ENCODE measurements at places on chromosomes 1 and 21.
A peak's percentile ranks its signal among the peaks of the same experiment; 100 is the strongest.

DNA sequence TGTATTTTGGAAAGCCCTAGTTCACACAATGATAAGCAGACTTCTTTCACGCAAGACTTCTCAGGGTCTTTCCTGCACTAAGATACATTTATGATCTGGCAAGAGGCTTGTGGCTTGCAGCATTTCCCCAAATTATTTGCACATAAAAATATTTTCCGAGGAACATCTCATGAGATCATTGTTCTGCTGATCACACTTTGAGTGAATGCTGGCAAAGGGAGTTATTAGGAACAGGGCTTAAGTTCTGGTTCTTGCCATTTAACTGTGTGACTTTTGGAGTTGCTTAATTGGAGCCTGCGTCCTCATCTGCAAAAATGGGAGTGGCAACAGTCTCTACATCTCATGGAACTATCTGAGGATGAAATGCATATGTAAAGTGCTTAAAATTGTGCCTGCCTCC, 50.2 kb downstream of the GADD45A start:
- DNase-seq, result no peak

DNA sequence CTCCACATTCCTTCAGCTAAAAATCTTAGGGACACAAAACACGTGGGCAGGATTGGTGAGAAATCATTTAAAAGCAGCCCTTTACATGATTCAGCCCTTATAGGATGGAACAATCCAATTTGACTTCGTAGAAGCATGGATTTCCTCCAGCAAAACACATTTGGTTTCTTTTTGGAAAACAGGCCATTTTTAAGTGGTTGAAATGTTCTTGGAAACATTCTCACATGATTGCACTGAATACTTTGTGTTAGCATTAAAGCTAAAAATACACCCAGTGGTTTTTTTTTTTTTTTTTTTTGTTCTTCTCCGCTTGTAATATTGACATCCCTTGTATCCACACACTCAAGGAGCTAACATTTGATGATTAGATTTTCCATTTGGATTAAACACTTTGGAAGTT, 42.1 kb upstream of the ABCG1 start:
- no peak for DNase-seq

DNA sequence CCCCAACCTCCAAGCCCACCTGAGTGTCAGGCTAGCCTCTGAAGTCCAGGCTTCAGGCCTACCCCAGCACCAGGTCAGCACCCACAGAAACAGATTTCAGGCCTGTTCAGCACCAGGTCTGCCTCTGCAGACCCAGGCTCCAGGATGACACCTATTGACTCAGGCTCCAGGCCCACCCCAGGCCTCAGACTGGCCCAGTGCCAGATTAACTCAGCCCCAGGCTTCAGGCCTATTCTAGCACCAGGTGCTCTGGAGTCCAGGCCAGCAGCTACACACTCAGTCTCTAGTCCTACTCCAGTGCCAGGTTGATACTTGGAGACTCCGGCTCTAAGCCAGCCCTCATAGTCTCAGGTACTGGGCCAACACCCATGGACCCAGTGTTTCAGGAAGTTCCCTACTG, 541.7 kb upstream of the PBX1 start:
- no peak for DNase-seq

DNA sequence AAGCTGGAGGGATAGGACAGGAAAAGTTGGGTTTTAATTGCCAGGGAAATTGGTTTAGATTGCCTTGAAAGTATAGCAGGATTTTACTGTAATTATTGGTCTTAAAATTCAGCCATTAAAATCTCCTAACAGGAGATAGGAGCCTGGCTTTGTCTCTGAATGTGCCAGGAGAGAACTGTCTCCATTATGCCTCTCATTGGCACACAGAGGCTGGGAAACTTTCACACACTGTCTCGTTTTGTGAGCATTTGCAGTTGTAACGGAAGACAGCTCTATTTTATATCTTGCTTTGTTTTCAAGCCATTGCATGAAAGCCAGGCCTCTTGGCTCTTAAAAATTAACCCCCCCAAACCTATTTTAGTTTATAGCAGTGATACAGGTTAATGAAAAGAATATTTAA, 12.5 kb downstream of the DNAJC6 start:
- DNase-seq, result no peak

DNA sequence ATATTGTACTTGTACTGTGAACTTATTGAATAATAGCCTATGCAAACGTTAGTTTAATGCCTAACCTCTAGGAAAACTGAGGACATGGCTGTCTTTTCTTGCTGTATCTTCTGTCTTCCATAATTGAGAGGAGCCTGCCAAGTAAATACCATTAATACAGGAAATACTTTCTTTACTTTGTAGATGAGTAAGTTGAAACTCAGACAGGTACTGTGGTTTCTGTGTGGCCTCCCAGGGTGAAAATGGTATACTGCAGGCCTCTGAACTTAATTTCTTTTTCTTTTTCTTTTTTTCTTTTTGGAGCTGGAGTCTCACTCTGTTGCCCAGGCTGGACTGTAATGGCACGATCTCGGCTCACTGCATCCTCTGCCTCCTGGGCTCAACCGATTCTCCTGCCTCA, 208.8 kb upstream of the ADGRL4 start:
- no peak for DNase-seq

- no peak for DNase-seq
Measured at GRCh38 chr1:17485281-17485680, 45.8 kb upstream of the RCC2 start.

DNA sequence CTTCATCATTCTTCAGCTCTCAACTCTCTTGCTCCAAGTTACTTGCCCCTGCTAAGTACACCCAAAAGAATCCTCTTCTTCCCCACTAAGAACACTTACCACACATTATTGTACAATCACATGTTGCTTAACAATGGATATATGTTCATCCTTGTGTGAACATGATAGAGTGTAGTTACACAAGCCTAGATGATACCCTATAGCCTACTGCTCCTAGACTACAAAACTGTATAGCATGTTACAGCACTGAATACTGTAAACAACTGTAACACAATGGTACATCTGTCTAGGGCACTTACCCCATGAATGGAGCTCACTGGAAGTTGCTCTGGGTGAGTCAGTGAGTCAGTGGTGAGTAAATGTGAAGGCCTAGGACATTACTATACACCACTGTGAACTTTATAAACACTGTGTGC, 77.4 kb downstream of the RERE start:
- no peak for DNase-seq

DNA sequence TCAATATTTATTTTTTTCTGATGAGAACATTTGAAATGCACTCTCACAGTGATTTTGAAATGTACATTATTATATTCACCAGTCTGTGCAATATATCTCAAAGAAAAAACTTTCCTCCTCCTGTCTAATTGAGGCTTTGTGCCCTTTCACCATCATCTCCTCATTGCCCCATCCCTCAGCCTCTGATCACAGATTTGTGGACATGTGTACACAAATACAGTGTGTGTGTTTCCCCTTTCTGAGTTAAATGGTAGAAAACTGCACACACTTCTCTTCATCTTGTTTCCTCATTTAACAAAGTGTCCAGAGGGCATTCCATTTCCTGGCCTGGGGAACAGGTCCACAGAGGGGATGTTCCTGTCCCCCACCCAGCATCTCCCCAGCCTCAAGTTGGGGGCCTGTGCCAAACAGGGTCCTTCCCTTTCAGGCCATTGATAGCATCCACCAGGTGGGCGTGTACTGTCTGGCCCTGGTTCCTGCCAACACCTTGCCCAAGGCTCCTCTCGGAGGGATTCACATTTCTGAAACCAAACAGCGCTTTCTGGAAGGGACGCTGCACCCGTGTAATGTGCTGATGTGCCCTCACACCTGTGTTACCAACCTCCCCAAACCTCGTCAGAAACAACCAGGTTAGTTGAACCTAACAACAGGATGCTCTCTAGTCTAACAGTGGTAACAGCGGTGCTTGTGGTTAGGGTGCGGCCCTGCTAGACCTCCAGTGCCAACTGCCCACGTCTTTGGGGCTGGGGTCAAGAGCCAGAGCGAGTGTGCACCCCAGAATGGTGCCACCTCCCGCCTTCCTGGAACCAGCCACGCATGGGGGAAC, 54.6 kb downstream of the S100B start:
- no peak for DNase-seq

GRCh38 chr1:89518221-89518631, 6.4 kb upstream of the LRRC8B start:
- no peak for DNase-seq

- no peak for DNase-seq
Measured at GRCh38 chr1:90127288-90127953, 132.5 kb downstream of the ZNF326 start.

DNA sequence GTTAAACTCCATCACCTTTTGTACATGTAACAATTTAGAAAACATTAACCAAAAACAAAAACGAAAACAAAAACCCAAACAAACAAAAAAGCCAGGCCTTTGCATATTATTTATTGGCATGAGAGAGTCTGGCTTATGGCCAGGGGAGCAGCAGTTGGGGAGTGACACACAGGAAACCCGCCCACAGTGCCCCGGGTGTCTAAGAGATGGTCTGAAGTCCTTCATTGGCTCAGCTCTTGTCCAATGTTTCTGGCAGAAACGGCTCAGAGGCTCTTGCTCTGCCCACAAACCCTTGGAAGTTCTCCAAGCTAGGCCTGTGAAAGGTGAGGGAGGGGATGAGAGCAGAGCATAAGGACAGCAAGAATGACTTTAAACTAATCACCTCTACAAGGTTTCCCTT, 131.5 kb downstream of the CNIH3 start:
- DNase-seq, result no peak

DNA sequence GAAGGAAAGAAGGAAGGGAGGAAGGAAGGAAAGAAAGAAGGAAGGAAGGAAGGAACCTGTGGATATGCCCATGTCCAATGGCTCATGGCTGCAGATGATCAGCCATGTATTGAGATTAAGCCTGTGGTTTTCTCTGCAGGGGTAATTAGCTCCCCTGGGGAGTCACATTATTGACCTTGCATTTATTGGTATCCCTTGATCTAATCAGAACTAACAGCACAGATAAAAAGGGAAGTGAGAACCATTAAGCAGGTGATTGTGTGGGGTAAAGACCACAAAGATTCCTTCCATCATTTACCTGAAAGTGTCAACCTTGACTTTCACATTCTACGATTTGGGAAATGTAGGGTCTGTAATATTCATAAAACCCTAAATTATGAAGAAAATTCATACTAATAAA, 390.7 kb downstream of the BRINP2 start:
- no peak for DNase-seq

- no peak for DNase-seq
Measured at GRCh38 chr1:71154429-71154828, 73.6 kb upstream of the ZRANB2 start.

DNA sequence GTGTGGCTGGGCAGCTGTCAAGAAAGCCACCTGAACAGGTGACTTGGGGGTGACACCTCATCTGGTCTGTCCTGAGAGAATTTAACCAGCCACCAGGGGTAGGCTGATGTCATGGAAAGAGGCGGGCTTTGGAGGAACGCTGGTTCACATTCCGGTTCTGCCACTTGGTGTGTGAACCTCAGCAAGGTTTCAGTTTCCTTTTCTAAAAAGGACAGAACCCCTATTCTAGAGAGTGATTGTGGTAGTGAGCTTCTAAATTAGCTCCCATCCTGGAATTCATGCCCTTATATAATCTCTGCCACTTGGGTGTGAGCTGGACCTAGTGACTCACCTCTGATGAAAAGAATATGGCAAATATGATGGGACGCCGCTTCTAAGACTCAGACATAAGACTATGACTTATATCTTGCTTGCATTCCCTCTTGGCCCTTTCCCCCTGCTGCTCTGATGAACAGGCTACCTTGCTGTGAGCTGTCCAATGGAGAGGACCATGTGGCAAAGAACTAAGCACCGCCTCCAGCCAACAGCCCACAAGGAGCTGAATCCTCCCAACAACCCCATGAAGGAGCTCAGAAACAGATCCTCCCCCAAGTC, 332.1 kb downstream of the RRAGC start:
- peak; percentile 33 for DNase-seq

DNA sequence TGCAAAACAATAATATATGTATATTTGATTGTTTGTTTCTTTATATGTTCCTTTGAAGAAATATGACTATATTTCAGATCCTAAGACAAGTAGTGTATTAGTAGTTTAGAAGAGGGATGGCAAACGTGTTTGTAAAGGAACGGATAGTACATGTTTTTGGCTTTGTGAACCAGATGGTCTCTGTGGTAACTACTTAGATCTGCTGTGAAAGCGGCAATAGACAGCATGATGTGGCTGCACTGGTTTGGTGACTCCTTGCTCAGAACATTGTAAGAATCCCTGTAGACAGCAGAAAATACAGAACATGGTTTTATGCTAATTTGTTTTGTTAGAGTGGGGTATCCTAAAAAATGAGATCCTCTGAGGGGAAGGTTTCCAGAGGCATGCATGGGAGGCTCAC, 3.1 kb downstream of the ACADM start:
- DNase-seq, result no peak

DNA sequence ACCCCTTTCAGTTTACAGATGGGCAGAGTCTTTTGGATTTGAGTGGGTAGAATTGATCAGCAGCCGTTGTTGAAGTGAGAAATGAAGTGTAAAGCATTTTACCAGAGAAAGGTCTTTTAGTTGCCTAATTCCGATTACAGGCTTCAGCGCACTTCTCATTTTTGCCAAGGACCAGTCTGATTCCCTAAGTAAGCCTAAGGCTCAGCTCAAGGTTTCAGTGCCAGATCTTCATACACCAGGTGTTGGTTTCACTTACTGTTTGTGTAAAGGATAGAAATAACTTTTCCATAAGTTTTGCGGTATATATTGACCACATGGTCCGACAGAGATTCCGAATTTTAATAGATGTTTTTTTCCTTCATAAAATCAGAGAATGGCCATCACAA, 83.9 kb upstream of the BMP8A start:
- no peak for DNase-seq

DNA sequence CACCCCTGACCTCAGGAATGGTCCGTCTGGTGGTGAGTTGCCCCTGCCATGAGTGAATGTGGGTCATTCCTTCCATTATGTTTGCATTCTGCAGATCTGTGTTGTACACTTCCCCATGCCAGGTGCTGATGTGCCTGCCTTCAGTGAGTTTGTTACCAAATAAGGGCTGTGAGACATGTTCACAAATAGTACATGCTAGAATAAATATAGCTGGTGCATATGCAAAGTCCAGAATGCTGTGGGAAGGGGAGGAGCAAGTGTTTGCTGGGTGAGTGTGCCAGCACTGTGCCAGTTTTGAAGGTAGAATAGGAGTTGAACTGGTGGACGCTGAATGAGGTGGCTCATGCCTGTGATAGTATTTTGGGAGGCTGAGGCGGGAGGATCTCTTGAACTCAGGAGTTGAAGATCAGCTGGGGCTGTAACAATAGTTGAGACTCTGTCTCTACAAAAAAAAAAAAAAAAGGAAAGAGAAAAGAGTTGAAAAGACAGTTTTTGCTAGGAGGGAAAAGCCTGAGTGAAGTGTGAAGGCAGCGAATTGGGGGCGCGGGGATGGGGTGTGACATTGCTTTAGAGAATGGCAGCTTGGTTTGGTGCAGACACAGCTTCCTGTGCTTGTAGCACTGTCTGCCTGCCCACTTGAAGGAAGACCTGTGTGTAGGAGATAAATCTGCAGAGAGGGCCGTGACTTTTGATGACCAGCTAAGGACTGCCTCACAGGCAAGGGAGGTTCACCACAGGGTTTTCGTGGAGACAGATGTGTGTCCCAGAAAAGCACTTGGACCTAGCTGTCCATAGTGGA, 61.1 kb downstream of the LGR6 start:
- no peak for DNase-seq

- no peak for DNase-seq
Measured at GRCh38 chr1:41622859-41623732, 138.6 kb upstream of the EDN2 start.

GRCh38 chr1:85128316-85128715, 72.5 kb downstream of the SYDE2 start:
- no peak for DNase-seq

- no peak for DNase-seq
Measured at GRCh38 chr1:98299861-98300260, 361.7 kb upstream of the SNX7 start.
